ENCODE measurements at places on chromosomes 5 and 9.

GRCh38 chr5:81397176-81397575, 3.2 kb upstream of the ACOT12 start:
- DNase-seq = no peak

DNA sequence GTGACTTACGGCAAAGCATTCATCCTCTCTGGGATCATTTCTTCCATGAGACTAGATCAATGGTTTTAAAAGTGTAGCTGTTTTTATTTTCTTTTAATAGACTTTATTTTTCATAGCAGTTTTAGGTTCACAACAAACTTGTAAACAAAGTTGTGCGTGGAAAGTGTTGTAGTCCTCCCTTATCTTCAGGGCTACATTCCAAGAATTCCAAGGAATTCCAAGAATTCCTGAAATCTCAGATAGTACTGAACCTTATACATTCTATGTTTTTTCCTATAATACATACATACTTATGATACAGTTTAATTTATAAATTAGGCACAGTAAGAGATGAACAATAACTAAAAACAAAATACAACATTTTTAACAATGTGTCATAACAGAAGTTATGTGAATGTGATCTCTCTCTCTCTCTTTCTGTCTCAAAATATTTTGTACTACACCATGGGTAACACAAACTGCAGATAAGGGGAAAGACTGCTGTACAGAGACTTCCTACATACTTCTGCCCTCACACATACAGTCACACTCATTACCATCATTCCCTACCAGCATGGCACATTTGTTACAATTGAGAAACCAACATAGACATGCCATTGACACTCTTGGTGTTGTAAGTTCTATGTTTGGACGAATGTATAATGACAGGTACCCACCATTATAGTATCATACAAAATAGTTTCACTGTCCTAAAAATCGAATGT, 1933.2 kb upstream of the WWC1 start:
- no peak for DNase-seq

DNA sequence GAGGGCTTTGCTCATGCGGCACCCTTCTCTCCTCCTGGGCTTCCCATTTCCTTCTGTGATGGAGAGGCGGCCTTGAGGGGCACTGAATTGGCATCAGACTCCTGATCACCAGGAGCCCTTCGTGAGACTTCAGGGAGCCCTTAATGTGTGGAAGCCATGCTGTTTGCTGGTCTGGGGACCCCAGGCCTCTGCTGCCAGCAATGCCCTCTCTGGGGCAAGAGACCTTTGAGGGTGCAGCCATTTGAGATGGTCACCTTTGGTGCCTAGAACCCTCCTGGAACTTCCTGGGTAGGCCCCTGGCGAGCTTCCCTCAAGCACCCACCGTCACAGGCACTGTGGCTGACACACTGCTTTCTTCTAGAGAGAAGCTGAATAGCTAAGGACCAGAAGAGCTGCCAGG, 338.7 kb upstream of the IRX4 start:
- DNase-seq = no peak

- DNase-seq = no peak
Measured at GRCh38 chr5:34410411-34411139, 245.6 kb upstream of the RAI14 start.

GRCh38 chr5:171624396-171624795, 161.2 kb upstream of the SMIM23 start:
- no peak for DNase-seq
